ENCODE measurements at places on chromosomes 11 and 22. TPM values are rescaled to one million over a fixed set of nuclear protein-coding genes. Genes with fewer than 3 reads are reported as not detected.

DNA sequence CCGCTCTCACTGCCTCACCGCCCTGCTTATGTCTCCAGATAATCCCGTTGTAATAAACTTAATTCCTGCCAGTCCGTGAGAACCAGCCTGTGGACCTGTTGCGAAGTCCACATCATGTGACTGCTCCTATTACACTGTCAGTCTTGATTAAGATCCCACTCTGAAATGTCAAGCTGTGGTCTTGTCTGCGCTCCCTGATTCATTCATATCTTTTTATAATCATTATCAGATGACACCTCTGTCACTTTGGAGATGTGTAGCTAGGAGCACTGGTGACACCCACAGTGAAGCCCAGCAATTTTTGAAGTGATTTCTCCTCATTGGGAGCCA, 377.3 kb downstream of the TBC1D22A start:
- peaks cover 3% of the 10 kb centered on the region for H3K36me3 ChIP-seq
- H3K27me3 ChIP-seq, result no peaks in the 10 kb centered on the region
- no peak for DNase-seq
- H3K27ac ChIP-seq, result no peak overlapping the region
- H3K4me1 ChIP-seq, result peaks cover 4% of the 10 kb centered on the region

GRCh38 chr11:65808744-65809341, 22.0 kb downstream of the OVOL1 start:
- peaks cover 6% of the 10 kb centered on the region for H3K27me3 ChIP-seq
- no peak overlapping the region for H3K27ac ChIP-seq

- H3K27me3 ChIP-seq, result no peaks in the 10 kb centered on the region
- no peak overlapping the region for H3K27ac ChIP-seq
- peaks cover 8% of the 10 kb centered on the region for H3K4me1 ChIP-seq
- DNase-seq, result no peak
- H3K4me3 ChIP-seq, result no peak overlapping the region
- H3K36me3 ChIP-seq, result no peaks in the 10 kb centered on the region
Observed at GRCh38 chr22:45777852-45778375, 106.3 kb downstream of the ATXN10 start.

- no peak for DNase-seq
- H3K27ac ChIP-seq, result no peak overlapping the region
- H3K4me1 ChIP-seq, result peaks cover 55% of the 10 kb centered on the region
- H3K4me3 ChIP-seq, result no peak overlapping the region
Observed at GRCh38 chr11:74776546-74776945, 27.9 kb downstream of the RNF169 start.

DNA sequence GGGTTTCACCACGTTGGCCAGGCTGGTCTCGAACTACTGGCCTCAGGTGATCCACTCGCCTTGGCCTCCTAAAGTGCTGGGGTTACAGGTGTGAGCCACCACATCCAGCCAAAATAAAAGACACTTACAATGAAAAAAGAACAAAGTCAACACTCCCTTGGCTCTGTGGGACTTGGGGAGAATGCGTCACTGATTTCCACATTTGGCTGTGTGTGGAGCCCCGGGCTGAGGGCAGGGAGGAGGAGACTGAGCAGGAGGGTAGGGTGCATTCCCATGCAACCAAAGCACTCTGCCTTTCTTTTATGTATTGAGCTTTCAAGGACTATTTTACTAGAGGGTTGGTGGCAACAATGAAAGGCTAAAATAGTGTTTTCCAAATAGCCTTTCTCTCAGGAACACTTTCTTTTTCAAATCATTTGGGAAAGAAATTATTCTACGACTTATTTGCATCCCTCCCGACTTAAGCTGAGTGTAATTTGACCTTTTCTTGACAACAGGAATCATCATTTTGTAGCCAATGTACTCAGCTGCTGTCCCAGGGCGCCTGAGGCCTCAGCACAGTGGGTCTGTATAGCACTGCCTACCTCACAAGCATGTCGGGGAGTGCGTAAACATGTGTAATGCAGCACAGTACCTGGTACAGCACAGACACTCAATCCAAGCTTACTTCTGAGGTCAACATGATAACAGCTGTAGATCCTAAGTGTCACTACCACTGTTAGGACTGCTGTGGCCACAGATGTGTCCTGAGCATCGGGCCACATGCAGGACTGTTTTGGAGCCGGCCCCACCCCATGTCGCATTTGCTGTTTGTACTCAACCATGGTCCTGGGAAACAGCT, 10.1 kb upstream of the SERPIND1 start:
- no peak overlapping the region for H3K27ac ChIP-seq
- H3K4me1 ChIP-seq, result no peaks in the 10 kb centered on the region
- H3K27me3 ChIP-seq, result no peaks in the 10 kb centered on the region
- no peak for DNase-seq

DNA sequence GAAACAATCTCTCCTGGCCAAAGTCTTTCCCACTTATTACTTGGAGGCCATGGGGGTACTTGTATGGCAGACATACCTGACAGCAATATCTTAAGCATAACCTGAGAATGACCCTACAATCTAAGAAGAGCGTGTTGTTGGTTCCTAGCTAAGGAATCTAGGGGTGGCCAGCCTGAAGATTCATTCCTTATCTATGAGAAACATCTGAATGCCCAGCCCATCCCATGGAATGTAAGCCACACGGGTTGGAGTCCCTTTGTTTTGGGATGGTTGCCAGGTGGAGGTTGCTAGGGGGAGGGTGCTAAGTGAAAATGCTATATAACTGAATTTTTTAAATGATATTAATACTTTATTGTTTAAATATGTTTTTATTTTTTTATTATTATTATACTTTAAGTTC, 725.0 kb downstream of the ETS1 start:
- H3K4me3 ChIP-seq, result no peak overlapping the region
- H3K36me3 ChIP-seq, result no peaks in the 10 kb centered on the region
- no peaks in the 10 kb centered on the region for H3K4me1 ChIP-seq
- no peak for DNase-seq
- H3K27me3 ChIP-seq, result no peaks in the 10 kb centered on the region

- DNase-seq, result no peak
- H3K4me1 ChIP-seq, result peaks cover 71% of the 10 kb centered on the region
- peaks cover 15% of the 10 kb centered on the region for H3K36me3 ChIP-seq
- peak overlapping the region; percentile 57 for H3K27ac ChIP-seq
- H3K4me3 ChIP-seq, result no peak overlapping the region
Observed at GRCh38 chr22:38243007-38243765, 29.6 kb downstream of the TMEM184B start.

GRCh38 chr11:10495464-10495786, 40.4 kb downstream of the AMPD3 start:
- no peak overlapping the region for H3K4me3 ChIP-seq
- no peaks in the 10 kb centered on the region for H3K27me3 ChIP-seq
- DNase-seq, result peak; percentile 77
- H3K4me1 ChIP-seq, result peaks cover 10% of the 10 kb centered on the region
- H3K27ac ChIP-seq, result no peak overlapping the region

DNA sequence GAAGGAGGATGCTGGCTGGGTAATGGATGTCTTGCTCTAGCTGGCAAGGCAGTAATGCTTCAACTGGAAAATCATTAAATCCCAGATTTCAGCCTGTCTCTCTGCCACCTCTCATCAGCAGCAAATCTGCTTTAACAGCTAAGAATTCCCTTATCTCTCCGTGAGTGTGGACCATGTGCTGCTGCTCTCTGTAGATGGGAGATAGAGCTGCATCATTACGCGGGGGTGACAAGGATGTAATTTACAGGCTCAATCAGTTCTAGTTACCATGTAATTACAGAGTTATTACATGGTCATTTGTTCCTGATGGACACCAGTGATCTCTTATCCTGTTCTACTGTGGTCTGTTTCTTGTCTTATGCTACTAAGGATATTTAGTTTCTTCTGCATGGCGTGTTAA, 665.4 kb downstream of the NTM start:
- H3K4me1 ChIP-seq, result no peaks in the 10 kb centered on the region
- no peaks in the 10 kb centered on the region for H3K36me3 ChIP-seq
- no peaks in the 10 kb centered on the region for H3K27me3 ChIP-seq
- no peak overlapping the region for H3K27ac ChIP-seq
- DNase-seq, result no peak

GRCh38 chr11:109838026-109838425, 255.2 kb upstream of the ZC3H12C start:
- no peak for DNase-seq
- no peaks in the 10 kb centered on the region for H3K36me3 ChIP-seq
- no peaks in the 10 kb centered on the region for H3K4me1 ChIP-seq
- H3K27me3 ChIP-seq, result no peaks in the 10 kb centered on the region
- H3K4me3 ChIP-seq, result no peak overlapping the region
- H3K27ac ChIP-seq, result no peak overlapping the region

DNA sequence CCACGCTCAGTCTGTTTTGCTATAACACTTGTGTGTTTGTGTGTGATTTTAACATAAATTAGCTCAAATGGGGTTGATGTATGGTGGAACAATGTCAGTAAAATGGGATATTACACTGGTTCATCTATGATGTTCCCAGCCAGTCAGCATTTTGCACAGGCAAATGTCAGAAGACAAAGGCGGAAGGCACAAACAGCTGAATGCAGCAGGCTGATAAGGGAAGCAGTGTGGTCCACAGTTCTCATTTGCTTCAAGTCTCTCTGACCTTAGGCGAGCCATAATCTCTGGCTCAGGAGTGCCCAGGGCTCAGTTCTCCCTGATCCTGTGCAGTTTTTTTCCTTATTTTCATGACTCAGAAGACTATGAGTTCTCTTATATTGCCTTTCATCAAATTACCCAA, 102.7 kb downstream of the FAR1 start:
- no peak overlapping the region for H3K4me3 ChIP-seq
- no peaks in the 10 kb centered on the region for H3K36me3 ChIP-seq
- H3K27me3 ChIP-seq, result no peaks in the 10 kb centered on the region
- H3K4me1 ChIP-seq, result no peaks in the 10 kb centered on the region
- H3K27ac ChIP-seq, result no peak overlapping the region

DNA sequence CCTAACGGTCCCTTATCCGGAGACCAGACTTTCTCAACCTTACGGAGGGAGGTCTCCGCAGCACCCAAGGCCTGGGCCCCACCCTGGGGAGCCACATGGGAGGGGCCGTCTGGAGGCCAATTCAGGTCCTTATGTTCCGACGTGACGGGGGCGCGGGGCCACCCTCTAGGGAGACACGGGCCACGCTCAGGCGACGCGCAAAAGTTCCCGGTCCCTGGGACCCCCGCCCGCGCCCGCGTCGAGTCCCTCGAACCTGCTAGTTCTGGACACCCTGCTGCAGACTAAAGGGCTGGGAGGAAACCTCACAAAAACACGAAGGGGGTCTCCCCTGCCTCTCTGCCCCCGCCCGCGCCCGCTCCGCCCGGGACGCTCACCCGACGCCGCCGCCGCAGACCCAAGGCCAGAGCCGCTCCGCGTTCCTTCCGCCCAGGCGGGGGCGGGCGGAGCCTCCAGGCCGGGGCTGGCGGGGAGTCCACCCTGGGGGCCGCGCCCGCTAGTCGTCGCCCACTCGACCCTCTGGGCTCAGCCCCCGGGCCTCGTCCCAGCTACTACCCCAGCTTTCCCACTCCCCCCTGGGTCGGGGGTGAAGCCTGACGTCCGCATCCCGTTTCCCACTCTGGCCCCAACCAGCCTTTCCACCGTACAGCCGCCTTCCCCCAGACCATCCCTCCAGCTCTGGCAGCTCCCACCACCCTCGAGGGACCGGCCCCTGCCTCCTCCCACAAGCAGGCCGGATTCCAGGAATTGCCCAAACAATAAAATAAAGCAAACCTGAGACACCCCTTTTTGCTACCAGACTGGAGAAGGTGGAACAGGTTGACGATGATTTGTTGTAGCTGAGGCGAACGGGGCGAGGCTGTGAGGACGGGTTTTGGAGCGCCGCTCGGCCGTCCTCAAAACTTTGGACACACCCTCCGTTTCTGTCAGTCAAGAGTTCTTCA, 2.7 kb downstream of the RNH1 start:
- peak overlapping the region; percentile 65 for H3K4me3 ChIP-seq
- DNase-seq, result no peak
- H3K27me3 ChIP-seq, result no peaks in the 10 kb centered on the region
- peak overlapping the region; percentile 78 for H3K27ac ChIP-seq

GRCh38 chr11:10485646-10486045, 30.6 kb downstream of the AMPD3 start:
- no peaks in the 10 kb centered on the region for H3K27me3 ChIP-seq
- H3K36me3 ChIP-seq, result no peaks in the 10 kb centered on the region
- peaks cover under 1% of the 10 kb centered on the region for H3K4me1 ChIP-seq
- no peak for DNase-seq
- H3K4me3 ChIP-seq, result no peak overlapping the region

DNA sequence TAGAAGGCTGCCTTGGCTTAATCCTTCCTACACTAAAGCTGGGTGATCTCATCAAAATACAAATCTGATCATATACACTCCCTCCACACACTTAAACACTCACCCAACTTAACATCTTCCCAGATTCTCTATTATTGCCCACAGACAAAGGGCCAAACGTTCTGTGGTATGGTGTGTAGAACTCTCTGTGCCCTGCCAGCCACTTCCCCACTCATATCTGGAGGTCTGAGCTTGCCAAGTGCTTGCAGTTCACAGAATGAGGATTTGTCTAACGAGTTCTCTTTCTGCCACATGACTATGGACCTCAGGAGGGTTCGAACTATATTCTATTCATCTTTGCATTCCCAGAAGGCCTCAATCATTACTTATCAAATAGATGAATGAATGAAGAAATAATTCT, 77.6 kb downstream of the MPPED2 start:
- no peak overlapping the region for H3K27ac ChIP-seq
- no peaks in the 10 kb centered on the region for H3K36me3 ChIP-seq
- H3K4me3 ChIP-seq, result no peak overlapping the region
- no peak for DNase-seq
- H3K4me1 ChIP-seq, result no peaks in the 10 kb centered on the region
- no peaks in the 10 kb centered on the region for H3K27me3 ChIP-seq

- no peaks in the 10 kb centered on the region for H3K36me3 ChIP-seq
- H3K27me3 ChIP-seq, result no peaks in the 10 kb centered on the region
- peak overlapping the region; percentile 98 for H3K27ac ChIP-seq
- no peak for DNase-seq
Observed at GRCh38 chr22:46036558-46037408, 59.8 kb upstream of the WNT7B start.

DNA sequence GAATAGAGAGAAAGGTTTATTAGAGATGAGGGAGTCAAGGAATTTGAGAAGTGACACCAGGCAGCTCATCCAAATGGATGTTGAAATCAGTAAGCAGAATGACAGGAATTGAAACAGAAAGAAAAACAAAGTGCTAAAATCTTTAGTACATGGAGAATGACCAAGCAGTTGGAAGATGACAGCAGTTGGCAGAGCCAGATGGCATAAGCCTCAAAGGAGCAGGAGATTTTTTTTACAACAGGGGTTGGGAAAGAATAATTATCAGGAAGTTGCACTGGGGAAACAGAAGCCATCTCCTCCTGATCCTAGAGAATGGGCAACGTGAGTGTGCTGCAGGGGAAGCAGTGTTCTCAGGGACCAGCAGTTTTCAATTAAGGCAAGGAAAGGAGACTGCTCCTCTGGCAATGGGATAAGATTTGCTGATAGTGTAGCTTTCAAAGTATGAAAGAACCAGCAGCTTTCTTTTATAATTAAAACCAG, 28.9 kb downstream of the RAB39A start:
- no peaks in the 10 kb centered on the region for H3K4me1 ChIP-seq
- H3K36me3 ChIP-seq, result no peaks in the 10 kb centered on the region
- no peak overlapping the region for H3K4me3 ChIP-seq
- no peaks in the 10 kb centered on the region for H3K27me3 ChIP-seq
- no peak for DNase-seq

The GAB4 gene
- total RNA-seq, result not detected

The WNT11 gene
- 3.7 TPM for total RNA-seq

The DEPDC7 gene
- 1.7 TPM for total RNA-seq

The FAM111A gene
- 15.9 TPM for total RNA-seq

The HSPA8 gene
- total RNA-seq, result 1,379 TPM

The NNMT gene
- 599 TPM for total RNA-seq

The BLID gene
- 0.99 TPM for total RNA-seq

The MRGPRX3 gene
- not detected for total RNA-seq

The THY1 gene
- total RNA-seq, result 70.1 TPM

The OR10A2 gene
- not detected for total RNA-seq

The MS4A8 gene
- total RNA-seq, result not detected

The RAB36 gene
- total RNA-seq, result 9.7 TPM

The OR51E2 gene
- 1.1 TPM for total RNA-seq

The DUSP8 gene
- 8.5 TPM for total RNA-seq

The C2CD3 gene
- 17.9 TPM for total RNA-seq

The MPPED1 gene
- not detected for total RNA-seq

The TTC12 gene
- total RNA-seq, result 13.3 TPM

Measured in esophagus muscularis mucosa (tissue), 4 donors.